Activated naive CD4-positive, alpha-beta T cell (primary cell): ENCODE measurements at places on chromosomes 1 and 21.

DNA sequence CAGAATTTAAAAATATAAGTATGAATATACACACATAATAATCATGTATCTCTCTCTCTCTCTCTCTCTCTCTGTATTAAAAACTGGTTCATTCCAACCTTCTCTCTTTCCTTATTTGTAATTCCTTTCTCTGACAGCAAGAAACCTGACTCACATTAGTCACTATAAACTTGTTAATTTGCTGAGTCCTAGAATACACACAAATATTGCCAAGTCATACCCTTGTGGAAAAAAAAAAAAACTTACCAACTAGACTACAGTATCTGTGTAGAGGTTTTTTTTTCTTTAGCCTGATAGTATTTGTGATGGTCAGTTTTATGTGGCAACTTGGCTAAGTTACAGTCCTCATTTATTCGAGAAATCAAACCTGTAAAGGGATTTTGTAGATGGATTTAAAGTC is 26.3 kb upstream of the NHLH2 start:
- DNase-seq: no peak

DNA sequence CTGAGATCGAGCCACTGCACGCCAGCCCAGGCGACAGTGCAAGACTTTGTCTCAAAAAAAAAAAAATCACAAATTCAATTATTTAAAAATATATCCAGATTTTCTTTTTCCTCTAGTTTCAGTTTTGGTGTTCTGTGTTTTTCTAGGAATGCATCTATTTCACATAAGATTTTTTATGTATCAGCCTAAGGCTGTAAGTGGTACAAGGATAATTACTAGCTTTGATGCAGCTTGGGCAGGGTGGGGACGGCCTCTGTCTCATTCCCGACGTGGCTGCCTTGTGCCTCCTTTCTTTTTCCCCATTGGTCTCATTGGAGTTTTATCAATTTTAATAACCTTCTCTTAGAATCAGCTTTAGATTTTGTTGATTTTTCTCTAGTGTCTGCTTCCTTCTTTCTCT is 6.9 kb downstream of the CCDC27 start:
- no peak for DNase-seq

DNA sequence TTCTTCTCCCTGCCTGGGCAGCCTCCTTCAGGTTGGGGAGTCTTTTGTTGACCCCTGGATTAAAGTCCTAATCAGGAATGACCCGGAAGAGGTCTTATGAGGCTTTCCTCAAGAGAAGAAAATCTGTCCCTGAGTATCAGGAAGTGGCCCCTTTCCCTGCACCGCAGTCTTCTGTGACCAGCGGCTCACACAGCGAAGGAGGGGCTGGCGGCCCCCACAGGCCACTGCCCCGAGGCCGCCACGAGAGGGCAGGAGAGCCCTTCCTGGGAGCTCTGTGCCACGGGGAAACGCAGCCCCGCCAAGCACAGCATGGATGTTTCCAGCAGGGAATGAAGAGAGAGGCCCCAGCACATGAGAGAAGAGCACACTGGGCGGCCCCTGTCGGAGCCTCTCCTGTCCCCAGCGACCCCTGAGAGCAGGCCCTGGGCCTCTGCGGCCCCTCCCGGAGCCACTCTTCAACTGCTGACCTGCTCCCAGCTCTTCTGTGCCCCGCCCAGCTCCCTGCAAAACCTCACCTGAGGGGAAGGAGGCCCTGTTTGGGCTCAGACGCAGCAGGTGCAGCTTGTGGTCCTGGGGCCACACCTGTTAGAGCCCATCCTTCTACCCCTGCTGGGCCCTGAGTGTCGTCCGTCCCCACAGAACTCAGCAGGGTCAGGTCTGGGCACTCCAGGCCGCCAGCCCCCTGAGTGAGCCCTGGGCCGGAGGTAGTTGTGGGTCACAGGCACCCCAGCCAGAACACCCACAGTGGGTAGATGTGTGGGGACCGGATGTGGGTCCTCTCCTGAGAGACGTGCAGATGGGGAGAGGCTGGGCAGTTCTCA is 4.9 kb upstream of the POFUT2 start:
- DNase-seq: peak; percentile 50

- DNase-seq: no peak
Measured at GRCh38 chr1:118325550-118326225, 140.7 kb upstream of the SPAG17 start.

GRCh38 chr1:219476116-219476515 is 136.8 kb downstream of the ZC3H11B start:
- no peak for DNase-seq

GRCh38 chr21:37771181-37771580 is 145.1 kb downstream of the KCNJ6 start:
- DNase-seq: no peak

DNA sequence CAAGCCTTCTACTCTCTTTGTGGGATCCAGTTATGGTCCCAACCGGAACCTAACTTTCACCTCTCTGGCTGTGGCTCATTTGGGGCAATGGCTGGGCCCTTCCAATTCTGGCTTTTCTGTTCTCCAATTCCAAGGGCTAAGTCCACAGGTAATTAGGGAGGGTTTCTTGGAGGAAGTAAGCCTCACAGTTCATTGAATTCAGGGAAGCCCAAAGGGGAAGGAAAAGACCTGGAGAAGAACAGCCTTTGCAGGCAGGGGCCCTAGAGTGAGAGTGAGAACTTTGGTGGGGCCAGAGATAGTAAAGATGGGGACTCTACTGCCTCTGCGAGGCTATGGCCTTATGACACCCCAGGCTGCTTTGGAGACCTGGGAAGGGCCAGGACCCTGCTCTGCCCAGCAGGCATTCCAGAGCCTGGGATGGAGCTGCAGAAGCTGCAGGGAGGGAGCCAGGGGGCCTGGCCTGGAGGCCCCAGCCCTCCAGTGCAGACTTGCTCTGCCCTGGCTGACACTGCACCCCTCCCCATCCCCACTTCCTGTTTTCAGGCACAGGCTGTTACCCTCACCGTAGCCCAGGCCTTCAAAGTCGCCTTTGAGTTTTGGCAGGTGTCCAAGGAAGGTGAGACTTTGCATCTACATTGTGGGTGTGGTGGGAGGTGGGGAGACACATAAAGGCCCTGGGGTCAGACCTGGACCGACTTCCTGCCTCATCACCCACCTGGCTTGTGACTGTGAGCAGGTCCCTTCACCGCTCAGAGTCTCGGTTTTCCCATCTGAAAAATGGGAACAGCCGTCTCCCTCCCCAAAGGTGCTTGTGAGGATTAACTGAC is 18.9 kb downstream of the LDLRAP1 start:
- DNase-seq: peak; percentile 77

DNA sequence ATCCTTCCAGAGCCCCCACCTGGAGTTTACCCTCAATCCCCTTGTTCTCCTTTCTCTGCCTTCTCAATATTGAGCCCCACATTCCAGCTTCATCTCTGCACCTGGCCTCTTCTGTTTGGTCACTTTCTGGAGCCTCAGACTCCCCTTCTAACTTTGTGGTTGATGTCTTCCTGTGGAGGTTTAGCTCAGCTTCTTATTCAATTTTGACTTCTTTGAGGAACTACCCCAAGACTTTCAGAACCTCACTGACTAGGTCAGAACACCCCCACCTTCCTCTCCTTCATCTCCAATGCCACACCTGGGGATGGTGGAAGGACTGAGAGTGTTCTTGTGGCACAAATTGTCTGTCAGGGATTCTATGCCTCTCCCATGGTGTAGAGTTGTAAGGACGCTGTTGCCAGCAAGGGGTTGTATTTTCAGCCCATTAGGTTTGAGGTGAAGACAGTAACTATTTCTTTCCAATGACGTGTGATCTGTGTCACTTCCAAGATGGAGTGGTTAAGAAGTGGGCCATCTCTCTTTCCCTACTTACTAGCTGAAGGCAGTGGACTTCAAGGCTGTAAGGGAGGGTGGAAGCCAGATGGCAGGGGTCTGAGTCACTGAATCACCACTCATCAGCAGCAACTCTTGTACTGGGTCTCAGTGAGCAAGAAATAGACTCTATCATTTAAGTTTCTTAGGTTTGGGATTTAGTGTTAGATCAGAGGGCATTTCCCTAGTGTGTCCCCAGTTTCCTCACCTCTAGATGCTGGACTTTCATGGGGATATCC is 80.6 kb downstream of the PAPPA2 start:
- no peak for DNase-seq

DNA sequence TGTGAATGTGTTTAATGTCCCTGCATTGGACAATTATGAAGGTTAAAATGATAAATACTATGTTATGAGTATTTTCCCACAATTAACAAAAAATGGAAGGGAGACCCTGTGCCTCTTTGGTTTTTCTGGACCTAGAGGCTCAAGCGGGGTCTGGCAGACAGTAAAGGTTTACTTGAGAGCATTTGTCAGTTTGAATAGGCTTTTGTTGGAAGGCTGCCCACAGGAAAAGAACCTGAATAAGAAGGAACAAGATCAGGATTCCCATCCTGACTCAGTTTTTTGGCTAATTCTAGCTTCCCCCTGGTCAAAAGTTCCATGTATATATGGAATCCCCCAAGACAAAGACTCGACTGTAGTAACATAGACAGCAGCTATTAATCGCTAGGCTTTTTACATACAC is 150.9 kb upstream of the JUN start:
- DNase-seq: no peak
